ENCODE measurements at places on chromosomes 16 and 17. TPM values are rescaled to one million over a fixed set of nuclear protein-coding genes. Genes with fewer than 3 reads are reported as not detected.

LRRC36 gene
- total RNA-seq: not detected

DNA sequence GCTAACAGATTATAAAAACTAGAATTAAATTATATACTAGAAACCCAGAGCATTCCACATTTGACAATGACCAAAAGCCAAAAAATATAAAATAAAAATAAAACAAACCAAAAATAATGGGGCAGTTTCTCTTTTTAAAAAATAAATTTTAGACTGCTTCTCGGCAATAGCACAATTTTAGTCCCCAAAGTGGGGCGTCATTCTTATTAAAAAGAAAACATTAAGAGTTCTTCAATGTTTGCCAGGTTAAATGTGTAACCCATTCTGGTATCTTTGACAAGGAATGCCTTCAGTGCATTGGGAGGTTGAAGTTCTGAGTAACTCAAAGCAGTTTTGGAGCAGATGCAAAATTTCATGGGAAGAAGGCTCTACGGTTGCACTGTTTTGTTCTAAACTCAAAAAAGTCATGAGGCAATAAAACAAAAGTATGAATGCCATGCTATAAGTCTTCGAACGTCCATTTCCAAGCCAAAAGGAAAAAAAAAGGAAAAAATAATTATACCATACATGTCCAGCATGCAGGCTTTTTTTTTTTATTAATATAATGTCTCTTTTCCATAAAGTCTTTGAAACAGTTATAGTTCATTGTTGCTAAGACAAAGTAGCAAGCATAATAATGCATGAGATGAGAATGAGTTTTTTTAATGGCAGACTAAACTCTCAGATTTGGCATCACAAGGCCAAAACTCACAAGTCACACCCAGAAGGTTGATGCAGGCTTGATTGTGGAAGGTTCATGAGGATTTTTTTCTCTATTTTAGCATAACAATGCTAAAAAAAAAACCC is 3.1 kb downstream of the MAF start:
- peak overlapping the region; percentile 79 for H3K4me3 ChIP-seq
- no peak for DNase-seq
- H3K27me3 ChIP-seq: no peaks in the 10 kb centered on the region
- peaks cover 55% of the 10 kb centered on the region for H3K4me1 ChIP-seq
- H3K36me3 ChIP-seq: no peaks in the 10 kb centered on the region

- H3K4me1 ChIP-seq: peaks cover 78% of the 10 kb centered on the region
- peak overlapping the region; percentile 26 for H3K4me3 ChIP-seq
- no peaks in the 10 kb centered on the region for H3K27me3 ChIP-seq
- H3K27ac ChIP-seq: peak overlapping the region; percentile 81
Measured at GRCh38 chr17:29677221-29677791, 54.6 kb upstream of the CORO6 start.

DNA sequence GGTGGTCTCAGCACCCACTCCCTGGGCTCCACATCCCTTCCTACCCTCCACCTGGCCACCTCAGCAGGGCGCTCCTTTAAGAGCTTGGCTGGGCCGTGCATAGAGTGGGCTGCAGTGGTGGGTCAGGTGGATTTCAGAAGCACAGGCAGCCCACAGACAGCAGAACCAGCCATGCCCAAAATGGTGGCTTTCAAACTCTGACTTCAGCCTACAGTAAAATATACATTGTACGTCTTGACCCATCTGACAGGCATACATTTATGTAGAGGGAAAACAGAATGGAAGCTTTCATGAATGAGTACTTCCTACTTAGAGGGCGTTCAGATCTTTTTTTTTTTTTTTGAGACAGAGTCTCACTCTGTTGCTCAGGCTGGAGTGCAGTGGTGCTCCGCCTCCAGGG is 26.0 kb upstream of the LASP1NB start:
- peak overlapping the region; percentile 86 for H3K27ac ChIP-seq
- DNase-seq: no peak
- H3K4me1 ChIP-seq: peaks cover 91% of the 10 kb centered on the region
- peaks cover 20% of the 10 kb centered on the region for H3K36me3 ChIP-seq
- no peak overlapping the region for H3K4me3 ChIP-seq
- no peaks in the 10 kb centered on the region for H3K27me3 ChIP-seq

DNA sequence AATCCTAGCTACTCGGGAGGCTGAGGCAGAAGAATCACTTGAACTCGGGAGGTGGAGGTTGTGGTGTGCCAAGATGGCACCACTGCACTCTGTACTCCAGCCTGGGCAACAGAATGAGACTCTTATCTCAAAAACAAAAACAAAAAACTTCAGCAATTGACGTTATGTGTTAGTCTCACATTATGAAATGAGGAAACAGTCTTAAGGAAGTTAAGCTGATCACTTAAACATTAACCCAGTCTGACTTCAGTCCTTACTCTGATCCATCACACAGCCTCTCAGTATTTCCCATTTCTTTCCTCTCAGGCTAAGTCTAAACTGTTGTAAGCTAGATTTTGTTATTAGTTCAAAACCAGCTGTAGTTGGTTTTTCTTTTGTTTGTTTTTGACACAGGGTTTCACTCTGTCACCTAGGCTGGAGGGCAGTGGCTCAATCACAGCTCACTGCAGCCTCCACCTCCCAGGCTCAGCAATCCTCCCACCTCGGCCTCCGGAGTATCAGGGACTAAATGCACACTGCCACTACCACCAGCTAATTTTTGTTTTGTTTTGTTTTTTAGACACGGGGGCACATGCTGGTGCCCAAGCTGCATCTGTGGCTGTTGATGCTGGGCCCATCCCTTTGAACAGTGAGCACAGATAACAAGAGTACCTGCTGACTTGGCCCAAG is 6.3 kb downstream of the JPT1 start:
- no peaks in the 10 kb centered on the region for H3K27me3 ChIP-seq
- no peak overlapping the region for H3K27ac ChIP-seq
- H3K36me3 ChIP-seq: peaks cover 19% of the 10 kb centered on the region
- no peak overlapping the region for H3K4me3 ChIP-seq

DNA sequence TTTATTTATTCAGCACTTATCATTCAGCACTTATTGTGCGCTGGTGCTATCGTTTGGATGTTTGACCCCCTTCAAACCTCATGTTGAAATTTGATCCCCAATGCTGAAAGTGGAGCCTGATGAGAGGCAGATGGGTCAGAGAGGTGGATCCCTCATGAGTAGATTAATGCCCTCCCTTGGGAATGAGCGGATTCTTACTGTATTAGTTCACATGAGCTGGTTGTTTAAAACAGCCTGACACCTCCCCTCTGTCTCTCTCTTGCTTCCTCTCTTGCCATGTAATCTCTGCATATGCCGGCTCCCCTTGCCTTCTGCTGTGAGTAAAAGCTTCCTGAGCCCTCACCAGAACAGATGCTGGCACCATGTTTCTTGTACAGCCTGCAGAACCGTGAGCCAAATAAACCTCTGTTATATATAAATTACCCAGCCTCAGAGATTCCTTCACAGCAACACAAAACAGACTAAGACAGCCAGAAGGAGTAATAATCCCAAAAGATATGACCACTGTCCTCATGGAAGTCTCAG is 111.1 kb downstream of the CACNG3 start:
- no peak overlapping the region for H3K27ac ChIP-seq
- no peak overlapping the region for H3K4me3 ChIP-seq
- H3K27me3 ChIP-seq: peaks cover 29% of the 10 kb centered on the region
- no peak for DNase-seq

- H3K4me3 ChIP-seq: peak overlapping the region; percentile 84
- H3K36me3 ChIP-seq: no peaks in the 10 kb centered on the region
- DNase-seq: no peak
- peak overlapping the region; percentile 28 for H3K27ac ChIP-seq
- H3K27me3 ChIP-seq: no peaks in the 10 kb centered on the region
- peaks cover 57% of the 10 kb centered on the region for H3K4me1 ChIP-seq
Measured at GRCh38 chr17:43402078-43402477, 3.3 kb downstream of the ARL4D start.

- no peak overlapping the region for H3K27ac ChIP-seq
- H3K36me3 ChIP-seq: no peaks in the 10 kb centered on the region
- no peaks in the 10 kb centered on the region for H3K4me1 ChIP-seq
- H3K4me3 ChIP-seq: no peak overlapping the region
- peaks cover 16% of the 10 kb centered on the region for H3K27me3 ChIP-seq
Measured at GRCh38 chr16:66115373-66115772, 251.1 kb upstream of the CDH5 start.

GUCY2D gene
- not detected for total RNA-seq

- no peaks in the 10 kb centered on the region for H3K36me3 ChIP-seq
- no peak for DNase-seq
- H3K4me1 ChIP-seq: no peaks in the 10 kb centered on the region
- peaks cover 41% of the 10 kb centered on the region for H3K27me3 ChIP-seq
Measured at GRCh38 chr16:23974223-23974622, 138.4 kb downstream of the PRKCB start.

DNA sequence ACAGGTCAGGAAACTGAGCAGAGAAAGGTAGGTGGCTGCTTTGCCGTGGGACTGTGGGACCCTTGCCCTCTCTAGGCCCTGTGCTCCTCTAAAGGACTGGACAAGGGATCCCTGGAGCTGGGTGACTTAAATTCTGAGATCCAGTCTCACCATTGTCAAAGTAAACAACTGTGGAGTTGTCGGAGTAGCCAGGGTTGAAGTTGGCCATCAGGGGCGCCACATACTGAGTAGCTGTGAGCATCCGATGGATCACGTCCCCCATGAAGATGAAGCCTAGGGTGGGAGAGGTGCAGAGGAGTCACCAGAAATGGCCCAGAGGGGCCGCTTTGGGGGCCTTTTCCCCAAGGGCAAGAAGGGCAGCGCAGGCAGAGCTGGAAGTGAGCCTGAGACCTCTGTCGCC is 43.5 kb downstream of the PLXDC1 start:
- no peak overlapping the region for H3K4me3 ChIP-seq
- H3K27me3 ChIP-seq: peaks cover 40% of the 10 kb centered on the region
- no peak overlapping the region for H3K27ac ChIP-seq
- DNase-seq: no peak

GRCh38 chr17:20273741-20274500 is 193.4 kb downstream of the LGALS9B start:
- peaks cover 8% of the 10 kb centered on the region for H3K4me1 ChIP-seq
- H3K36me3 ChIP-seq: no peaks in the 10 kb centered on the region
- DNase-seq: no peak
- no peaks in the 10 kb centered on the region for H3K27me3 ChIP-seq
- no peak overlapping the region for H3K4me3 ChIP-seq

- no peak overlapping the region for H3K4me3 ChIP-seq
- DNase-seq: no peak
- H3K27ac ChIP-seq: no peak overlapping the region
- H3K4me1 ChIP-seq: peaks cover 66% of the 10 kb centered on the region
- no peaks in the 10 kb centered on the region for H3K27me3 ChIP-seq
- peaks cover 52% of the 10 kb centered on the region for H3K36me3 ChIP-seq
Measured at GRCh38 chr17:46042246-46042645, 43.2 kb downstream of the STH start.

- peak; percentile 75 for DNase-seq
- peaks cover 26% of the 10 kb centered on the region for H3K4me1 ChIP-seq
- no peaks in the 10 kb centered on the region for H3K27me3 ChIP-seq
Measured at GRCh38 chr17:55717898-55718735, 4.5 kb downstream of the TMEM100 start.

GRCh38 chr17:21223086-21223485 is 9.1 kb upstream of the TMEM11 start:
- H3K27me3 ChIP-seq: no peaks in the 10 kb centered on the region
- no peak for DNase-seq
- peaks cover 4% of the 10 kb centered on the region for H3K36me3 ChIP-seq
- H3K4me1 ChIP-seq: no peaks in the 10 kb centered on the region

DNA sequence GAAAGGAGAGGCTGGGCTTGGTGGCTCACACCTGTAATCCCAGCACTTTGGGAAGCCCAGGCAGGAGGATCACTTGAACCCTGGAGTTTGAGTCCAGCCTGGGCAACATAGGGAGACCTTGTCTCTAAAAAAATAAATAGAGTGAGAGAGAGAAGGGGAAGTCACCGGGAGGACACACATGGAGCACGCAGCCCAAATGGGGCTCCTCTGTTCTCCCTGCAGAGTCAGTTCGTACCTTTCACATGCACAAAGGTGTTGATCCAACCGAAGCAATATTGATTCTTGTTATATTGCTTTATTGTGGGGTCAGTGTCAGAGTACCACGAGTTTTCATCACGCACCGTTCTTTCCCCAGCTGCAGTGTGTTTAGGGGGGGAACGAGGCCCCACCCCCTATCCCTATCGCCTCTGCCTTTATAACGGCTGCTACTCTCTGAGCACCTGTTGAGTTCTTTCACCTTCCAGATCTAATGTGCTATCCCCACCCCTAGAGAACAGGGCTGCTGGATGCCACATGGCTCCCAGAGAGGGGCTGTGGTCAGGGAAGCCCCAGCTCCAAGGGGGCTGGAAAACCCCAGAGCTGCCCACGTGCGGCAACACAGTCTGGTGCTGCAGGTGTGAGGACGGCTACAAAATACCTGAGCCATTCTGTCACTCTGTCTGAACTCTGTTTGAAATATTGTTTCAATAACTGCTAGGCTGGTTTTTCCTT is 1.0 kb upstream of the TMEM235 start:
- no peak overlapping the region for H3K27ac ChIP-seq
- no peaks in the 10 kb centered on the region for H3K36me3 ChIP-seq
- H3K27me3 ChIP-seq: peaks cover 48% of the 10 kb centered on the region
- no peak overlapping the region for H3K4me3 ChIP-seq
- H3K4me1 ChIP-seq: peaks cover 12% of the 10 kb centered on the region

DNA sequence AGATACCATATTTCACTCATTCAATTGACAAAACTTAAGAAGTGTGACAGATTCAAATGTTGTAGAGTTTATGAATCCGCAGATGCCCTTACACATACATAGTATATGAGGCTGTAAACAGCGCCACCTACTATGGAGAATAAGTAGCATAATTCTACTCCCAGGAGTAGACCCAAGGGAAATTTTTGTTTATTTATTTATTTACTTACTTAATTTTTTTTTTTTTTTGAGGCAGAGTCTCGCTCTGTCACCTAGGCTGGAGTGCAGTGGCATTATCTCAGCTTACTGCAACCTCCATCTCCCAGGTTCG is 35.5 kb downstream of the GAN start:
- DNase-seq: no peak
- no peaks in the 10 kb centered on the region for H3K27me3 ChIP-seq
- peaks cover 29% of the 10 kb centered on the region for H3K36me3 ChIP-seq
- no peak overlapping the region for H3K4me3 ChIP-seq
- H3K4me1 ChIP-seq: no peaks in the 10 kb centered on the region
- no peak overlapping the region for H3K27ac ChIP-seq

TPSD1 gene
- total RNA-seq: not detected

BRIP1 gene
- total RNA-seq: 0.22 TPM

- H3K27me3 ChIP-seq: no peaks in the 10 kb centered on the region
- peaks cover 27% of the 10 kb centered on the region for H3K4me1 ChIP-seq
- DNase-seq: no peak
- no peak overlapping the region for H3K4me3 ChIP-seq
- H3K27ac ChIP-seq: no peak overlapping the region
Measured at GRCh38 chr17:29885031-29885640, 44.9 kb downstream of the SSH2 start.

TMEM231 gene
- 6.6 TPM for total RNA-seq

Measured in left ventricle myocardium inferior (tissue), 1 donor.